ENCODE measurements at places on chromosomes 12 and 14.

DNA sequence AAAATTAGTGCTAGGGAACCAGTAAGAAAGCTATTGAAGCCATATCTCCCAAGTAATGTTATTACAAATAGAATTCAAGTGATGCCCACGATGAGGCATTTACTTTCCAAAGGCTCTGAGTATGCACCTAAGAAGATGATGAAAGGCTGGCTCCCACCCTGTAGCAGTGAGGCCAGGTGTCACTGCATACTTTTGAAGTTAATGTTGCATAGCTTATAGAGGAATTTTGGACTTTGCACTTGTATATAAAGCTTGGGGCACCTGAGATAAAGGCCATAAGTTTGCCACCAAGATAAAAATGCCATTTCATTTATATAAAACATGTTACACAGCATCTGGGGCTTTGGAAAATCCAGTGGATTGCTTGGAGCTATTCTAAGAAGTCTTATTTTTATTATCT is 96.2 kb downstream of the PTPRB start:
- no peak for DNase-seq

- DNase-seq: no peak
Observed at GRCh38 chr14:55864890-55865655, 253.1 kb upstream of the PELI2 start.

DNA sequence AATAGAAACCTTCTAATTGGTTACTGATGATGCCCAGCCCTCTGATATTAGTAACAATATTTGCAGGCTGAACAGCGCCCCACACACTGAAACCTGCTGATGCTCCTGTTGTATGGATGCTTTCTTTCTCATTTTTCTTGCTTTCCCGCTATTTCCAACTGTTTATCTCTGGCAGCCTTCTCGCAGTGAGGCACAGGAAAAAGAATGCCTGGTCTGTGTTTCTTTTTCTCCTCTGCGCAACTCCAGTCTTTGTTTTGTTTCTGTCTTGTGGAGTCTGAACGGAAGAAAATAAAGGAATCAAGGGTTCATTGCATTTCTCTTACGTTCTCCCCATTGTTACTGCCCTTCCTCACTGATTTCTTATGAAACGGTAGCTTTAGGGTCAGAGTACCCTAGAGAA is 451.2 kb downstream of the EGLN3 start:
- DNase-seq: no peak

DNA sequence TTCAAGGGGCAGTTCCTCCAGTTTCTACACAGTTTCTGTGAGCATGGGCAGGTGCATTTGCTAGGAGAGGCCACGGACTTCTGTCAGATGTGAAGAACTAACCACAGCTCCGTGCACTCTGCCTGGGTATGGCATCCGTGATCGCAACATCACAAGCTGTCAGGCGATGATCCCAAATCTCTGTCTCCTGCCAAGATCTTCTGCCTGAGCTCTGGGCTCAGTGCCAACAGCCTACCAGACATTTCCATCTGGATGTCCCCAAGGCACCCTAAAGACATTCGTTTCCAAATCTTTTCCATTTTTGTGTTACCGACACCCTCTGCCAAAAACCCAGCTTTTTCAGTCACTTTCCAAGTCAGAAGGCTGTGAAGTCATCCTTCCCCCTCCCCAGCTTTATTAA is 292.1 kb downstream of the GLT1D1 start:
- DNase-seq: no peak

DNA sequence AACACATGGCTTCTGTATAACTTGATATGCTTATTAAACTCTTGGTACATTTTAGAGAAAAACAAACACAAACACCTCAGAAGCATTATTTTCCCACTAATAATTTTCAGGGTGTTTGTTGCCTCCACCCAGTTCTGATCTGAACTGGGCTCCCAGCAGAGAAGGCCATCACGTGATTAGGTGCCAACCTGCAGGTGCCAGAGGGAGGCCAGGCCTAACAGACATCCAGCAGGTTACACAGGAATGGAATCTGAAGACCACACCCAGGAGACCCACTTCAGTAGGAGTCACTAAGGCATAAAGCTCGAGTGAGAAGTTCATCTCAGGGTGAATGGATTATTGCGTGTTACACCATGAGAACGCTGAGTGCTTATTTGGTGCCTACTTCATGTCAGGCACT is 8.9 kb downstream of the SLC6A12 start:
- DNase-seq: no peak

DNA sequence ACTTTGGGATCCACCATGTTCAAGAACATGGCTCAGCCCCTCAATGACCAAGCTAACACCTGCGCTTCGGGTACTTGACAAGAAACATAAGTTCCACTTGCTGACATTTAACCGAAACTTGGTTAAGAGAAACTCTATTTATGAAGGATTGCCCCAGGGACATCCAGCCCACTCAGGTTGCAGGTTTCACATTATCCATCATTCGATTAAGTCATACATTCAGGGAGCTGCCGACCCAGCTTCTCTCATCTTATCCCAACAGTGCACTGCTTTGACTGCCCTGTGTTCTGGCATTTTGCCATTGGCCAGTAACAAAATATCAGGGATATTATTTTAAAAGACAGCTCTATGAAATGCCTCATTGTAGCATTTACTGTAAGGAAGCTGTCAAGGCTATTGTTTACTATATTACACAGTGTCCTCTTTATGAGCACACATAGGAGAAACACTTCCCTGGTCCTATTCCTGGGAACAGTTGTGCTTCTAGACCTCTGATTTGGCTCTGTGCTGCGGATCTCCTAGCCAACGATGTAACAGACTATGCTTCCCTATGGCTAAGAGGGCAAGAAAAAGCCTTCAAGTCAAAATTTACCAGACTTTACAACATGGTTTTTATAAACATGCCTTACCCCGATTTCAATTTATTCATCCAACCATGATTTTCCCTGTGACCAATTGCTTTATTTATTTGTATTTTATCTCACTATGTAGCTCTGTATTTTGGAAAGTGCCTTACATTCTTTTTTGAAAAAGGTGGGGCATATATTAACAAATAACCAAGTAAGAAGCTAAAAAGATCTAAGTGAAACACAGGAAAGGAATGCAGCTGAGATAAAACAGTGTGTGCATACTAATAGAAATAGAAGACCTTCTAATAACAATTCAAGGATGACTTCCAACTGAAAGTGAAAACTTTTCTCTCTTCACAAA is 109.3 kb downstream of the ITPR2 start:
- no peak for DNase-seq

- no peak for DNase-seq
Observed at GRCh38 chr14:104393898-104394381, 185.6 kb upstream of the C14orf180 start.

DNA sequence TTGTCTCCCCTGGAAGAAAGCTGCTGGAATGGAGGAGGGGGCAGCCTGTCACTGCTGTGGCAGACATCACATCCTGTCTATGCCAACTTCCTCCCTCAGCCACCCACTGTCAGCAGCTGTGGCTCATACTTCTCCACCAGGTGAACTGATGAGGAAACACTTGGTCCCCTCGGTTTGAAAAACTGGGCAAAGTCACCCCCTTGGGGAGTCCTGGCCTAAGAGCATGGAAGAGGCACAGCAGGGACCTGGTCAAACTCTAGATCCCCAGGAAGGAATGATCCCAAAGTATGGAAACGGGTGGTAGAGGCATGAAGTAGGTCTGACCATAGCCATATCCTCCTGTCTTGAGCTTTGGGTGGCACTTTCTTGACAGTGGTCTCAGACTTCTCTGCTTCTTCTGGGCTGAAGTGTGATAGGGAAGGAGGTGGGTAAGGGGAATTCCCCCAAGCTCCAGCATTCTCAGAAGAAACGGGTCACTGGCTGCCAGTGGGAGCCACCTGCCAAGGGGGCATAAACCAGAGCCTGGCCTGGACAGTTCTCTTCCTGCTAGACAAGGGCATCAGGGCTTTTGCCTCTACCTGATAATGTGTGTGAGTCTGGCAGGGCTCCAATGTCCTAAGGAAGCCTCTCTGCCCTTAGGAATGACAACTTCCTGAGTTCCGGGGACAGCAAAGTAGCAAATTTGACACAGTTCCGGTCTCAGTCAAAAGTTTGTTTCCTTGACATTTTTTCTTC is 36.0 kb downstream of the FMNL3 start:
- DNase-seq: no peak

Data from esophagus squamous epithelium (tissue), 5 donors.